ENCODE measurements at places on chromosomes 16 and 17. TPM values are rescaled to one million over a fixed set of nuclear protein-coding genes. Genes with fewer than 3 reads are reported as not detected.

DNA sequence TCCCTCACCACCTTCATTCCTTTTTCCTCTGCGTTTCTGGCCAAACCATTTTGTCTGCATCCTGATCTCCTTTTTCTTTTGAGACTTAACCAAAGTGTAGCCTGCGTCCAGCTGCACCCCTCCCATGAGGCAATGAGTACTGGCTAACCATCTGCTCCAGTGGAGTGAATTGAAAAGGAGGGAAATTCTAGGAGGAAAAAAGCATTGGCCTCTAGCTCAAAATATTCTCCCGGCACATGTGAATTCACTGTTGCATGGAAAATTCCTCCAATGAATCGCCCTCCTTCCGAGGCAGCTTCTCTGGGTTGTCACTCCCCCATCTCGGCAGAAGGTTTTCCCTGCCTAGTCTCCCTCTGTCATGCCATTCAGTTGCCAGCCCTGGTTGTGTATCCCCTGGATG, 5.6 kb downstream of the RAP1GAP2 start:
- no peak for DNase-seq

Gene TAC4
- not detected for total RNA-seq

GRCh38 chr17:79167486-79167885, 92.9 kb downstream of the ENGASE start:
- no peak for DNase-seq

GRCh38 chr16:75593825-75594820, 27.9 kb downstream of the GABARAPL2 start:
- no peak for DNase-seq

DNA sequence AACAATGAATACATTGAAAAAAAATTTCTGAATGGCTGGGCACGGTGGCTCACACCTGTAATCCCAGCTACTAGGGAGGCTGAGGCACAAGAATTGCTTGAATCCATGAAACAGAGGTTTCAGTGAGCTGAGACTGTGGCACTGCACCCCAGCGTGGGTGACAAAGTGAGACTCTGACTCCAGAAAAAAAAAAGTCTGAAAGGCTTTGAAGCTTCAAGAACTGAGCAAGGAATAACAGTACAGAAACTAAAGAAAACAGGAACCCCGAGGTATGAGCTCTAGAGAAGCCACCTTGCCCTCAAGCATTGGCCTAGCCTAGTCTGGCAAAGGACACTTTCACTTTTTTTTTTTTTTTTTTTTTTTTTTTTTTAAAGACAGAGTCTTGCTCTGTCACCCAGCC, 45.0 kb downstream of the TEX2 start:
- no peak for DNase-seq

DNA sequence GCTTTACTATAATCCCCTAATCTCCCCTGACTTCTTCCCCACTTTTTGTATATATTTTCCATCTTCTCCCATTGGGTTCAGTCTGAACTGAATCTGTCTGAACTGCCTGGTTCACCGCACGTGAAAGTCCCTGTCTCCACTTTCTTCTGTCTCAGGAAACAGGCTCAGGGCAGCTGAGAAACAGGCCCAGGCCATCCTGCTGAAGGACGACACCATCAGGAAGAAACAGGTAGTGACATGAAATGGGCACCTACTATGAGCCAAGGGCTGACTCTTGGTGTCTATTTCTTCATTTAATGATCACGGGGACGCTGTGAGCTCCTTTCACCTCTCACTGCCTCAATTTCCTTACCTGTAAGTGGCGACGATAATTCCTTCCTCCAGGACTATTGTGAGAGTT, 90.5 kb upstream of the HSBP1 start:
- peak; percentile 12 for DNase-seq

GRCh38 chr17:51817117-51817516, 341.4 kb downstream of the CA10 start:
- no peak for DNase-seq

- DNase-seq: no peak
Measured at GRCh38 chr16:30521873-30522641, 4.3 kb downstream of the ZNF768 start.

DNA sequence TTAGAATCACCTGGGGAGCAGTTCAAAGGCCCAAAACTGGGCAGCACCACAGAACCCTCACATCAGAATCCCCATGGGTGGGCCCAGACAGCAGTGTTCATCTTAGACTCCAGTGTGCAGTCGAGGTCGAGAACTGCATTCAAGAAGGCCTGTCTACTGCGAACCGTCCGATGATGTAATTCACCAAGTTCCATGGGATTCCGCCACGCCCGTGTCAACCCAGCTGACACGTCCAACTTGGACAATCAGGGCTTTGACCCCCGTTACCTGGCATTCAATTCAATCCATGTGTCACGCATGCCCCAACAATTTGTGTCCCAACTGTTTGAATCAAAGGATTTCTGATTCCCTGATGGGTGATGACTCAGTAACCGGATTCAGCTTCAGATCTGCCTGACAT, 9.2 kb downstream of the HSBP1 start:
- no peak for DNase-seq

GRCh38 chr17:20825539-20825938, 217.3 kb downstream of the USP22 start:
- no peak for DNase-seq

Data from SK-MEL-5 (cell line).